ENCODE measurements at places on chromosomes 5 and 9.

GRCh38 chr5:491119-491855 lies 33.0 kb downstream of the SLC9A3 start:
- no peak for DNase-seq

DNA sequence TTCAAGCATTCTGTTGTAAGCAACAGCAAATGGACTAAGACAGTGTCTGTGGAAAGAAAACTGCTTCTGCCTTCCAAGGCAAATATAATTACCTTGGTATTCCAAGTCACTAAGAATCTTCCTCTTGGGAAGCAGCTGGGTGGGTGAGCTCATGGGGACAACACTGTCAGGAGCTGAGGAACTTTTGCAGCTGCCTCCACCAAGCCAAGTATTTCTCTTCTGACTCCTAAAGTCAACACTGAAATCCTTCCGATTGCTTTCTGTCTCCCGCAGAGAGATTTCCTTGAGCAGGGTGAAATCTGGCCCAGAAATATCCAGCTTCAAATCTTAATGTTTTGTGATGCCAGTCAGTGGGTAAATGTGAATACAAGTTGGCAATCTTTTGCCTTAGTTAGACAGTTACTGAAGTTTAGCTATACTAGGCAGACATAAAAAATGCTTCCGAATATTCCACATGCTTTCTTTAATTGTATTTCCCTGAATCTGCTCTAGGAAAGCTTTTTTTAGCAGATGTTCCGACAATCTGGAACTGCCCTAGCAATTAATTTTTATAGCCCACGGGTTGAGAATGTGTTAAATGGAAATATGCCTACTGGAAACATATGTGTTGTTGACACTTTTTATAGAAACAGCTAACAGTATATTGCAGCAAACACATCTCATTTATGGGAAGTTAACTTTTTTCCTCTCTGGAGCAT lies 369.9 kb upstream of the DAB2 start:
- DNase-seq: no peak

GRCh38 chr5:179780362-179780761 lies 13.4 kb upstream of the LTC4S start:
- no peak for DNase-seq

DNA sequence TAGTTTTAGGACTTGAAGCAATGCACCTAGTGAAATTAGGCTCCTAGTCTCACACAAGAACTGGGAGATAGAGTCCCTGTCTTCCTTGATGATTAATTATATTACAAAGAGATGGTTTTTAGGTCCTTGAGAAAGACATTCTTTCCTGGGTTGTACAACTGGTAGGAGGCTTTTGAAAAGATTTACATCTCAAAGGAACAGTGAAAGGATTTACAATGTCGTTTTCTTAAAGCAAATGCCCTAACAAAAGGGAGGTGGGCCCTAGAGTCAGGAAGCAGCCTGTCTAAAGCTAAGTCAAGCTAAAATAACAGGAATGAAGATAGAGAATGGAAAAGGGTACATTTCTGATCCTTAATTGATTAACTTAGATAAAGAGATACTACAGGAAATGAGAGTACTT lies 102.2 kb upstream of the IL7R start:
- DNase-seq: no peak

DNA sequence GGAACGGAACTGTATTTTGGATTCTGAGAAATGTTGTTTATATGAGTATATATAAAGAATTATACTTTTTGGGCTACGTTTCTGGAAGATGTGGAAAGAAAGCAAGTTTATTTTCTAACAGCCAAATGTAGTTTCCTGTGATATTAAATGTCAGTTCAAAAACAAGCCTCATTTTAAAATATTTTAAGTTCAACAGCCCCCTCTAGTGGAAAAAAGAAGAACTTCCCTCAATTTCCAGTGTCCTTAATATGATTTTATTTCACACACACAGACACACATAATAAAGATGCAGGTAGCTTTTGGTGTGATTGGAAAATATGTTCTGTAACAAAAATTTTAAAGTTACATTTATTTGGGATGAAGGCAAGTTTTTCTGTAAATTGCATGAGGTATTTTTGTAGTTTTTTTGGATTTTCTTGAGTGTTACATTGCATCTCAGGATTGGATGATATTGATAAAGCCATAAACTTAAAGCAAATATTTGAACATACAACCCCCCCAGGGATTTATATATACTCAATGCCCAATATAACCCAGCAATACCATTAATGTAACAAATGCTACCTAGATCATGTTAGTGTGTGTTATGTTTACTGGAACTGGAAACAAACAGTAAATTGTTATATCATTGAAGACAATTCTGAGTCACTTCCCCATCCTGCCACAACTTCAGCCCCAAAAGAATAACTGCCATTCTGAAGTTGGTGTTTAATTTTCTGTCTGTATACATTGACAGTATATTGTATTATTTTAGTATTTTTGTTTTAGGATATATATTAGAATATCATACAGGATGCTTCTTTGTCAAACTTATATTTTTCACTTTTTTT lies 54.0 kb downstream of the CCDC171 start:
- no peak for DNase-seq

- DNase-seq: no peak
Measured at GRCh38 chr9:126665644-126666035, 51.9 kb downstream of the LMX1B start.
